ENCODE measurements at places on chromosomes 12 and 14.

GRCh38 chr14:34379816-34380470 is 82.1 kb downstream of the SPTSSA start:
- no peak for DNase-seq

GRCh38 chr14:51004352-51004800 is 60.1 kb upstream of the PYGL start:
- DNase-seq, result no peak

DNA sequence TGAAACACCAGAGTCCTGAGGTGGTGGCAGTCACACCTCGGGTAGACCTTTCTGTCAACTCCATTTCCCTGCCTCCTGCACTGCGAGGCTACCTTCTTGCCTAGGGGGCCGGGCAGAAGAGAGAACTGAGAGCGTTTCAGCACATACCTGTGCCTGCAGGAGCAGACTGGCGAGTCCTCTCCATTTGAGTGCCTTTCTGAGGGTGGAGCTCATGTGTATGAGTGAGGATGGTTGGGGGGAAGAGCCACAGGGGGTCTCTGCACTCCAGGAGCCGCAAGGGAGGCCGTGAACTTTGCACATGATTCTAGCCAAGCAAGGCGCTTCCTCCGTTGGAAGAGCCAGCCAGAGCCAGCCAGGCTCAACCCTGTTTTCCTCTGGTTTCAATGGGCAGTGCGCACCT is 31.0 kb upstream of the CCND2 start:
- DNase-seq, result no peak

- DNase-seq, result no peak
These were observed 14.2 kb upstream of the PAX9 start for GRCh38 chr14:36647417-36647823.

GRCh38 chr12:120453977-120454376 is 7.7 kb downstream of the GATC start:
- peak; percentile 36 for DNase-seq

GRCh38 chr12:20438299-20438779 is 70.0 kb downstream of the PDE3A start:
- DNase-seq, result no peak

DNA sequence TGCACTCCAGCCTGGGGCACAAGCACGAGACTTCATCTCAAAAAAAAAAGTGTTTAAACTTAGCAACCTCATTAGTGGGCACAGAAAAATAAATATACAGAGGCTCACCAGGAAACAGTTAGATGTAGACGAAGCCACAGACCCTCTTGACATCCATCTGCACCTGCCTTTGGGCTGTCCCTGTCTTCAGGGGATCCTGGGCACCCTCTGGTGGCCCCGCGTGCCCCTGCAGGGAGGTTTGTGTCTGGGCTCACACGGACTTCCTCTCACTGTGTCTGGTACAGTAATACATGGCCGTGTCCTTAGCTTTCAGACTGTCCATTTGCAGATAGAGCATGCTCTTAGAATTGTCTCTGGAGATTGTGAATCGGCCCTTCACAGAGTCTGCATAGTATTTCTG is 916.5 kb downstream of the TMEM121 start:
- no peak for DNase-seq

DNA sequence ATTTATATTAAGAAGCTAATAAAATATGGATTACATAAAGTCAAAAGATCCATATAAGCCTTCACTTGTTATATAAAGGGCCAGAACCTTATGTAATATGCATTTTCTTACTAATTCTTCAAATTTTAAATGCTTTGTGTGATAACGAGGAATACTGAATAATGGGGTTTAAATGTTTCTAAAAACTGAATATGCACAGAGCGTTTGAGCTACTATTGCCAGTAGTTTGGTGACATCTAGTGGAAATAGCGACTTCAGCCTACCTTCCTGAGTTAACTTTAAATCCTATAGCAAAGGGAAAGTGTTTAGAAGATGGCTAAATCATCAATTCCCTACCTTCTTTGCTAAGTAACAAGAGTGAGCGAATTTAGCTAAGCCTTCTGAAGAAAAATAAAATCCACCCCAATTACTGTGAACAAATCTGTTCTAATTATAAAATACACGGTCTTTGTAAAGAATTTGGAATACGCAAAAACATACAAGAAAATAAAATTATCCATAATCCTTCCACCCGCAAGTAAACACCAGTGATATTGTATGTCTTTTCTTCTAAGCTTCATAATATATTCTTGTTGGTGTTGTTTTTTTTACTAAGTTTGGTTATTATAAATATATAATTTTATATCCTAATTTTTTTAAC is 115.5 kb upstream of the G2E3 start:
- peak; percentile 38 for DNase-seq

- DNase-seq, result no peak
These were observed 4.7 kb upstream of the PTGR2 start for GRCh38 chr14:73846947-73847346.

DNA sequence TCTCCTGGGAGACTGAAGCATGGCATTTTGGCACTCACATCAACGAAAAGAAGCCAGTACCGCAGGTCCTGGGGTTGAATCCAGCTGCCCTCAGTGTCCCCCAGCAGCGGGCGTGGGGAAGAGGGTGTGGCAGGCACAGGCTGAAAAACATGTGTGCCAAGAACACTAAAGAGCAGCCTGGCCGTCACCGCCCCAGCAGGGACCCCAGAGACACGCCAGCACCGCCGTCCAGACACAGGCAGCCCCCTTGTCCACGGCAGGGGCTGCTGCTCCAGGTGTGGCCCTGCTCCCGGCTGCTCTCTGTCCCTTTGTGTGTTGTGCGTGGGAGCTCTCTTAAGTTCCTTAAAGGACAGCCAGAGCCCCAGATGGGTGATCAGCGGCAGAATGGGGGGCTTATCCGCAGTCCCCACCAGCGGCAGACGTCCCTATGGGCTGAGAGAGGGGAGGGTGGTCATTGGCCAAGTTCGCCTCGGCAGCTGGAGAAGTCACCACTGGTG is 556 bp downstream of the PHETA1 start:
- DNase-seq, result peak; percentile 29

GRCh38 chr12:31316891-31317290 is 9.1 kb downstream of the SINHCAF start:
- DNase-seq, result no peak

GRCh38 chr12:51961834-51962233 is 10.3 kb downstream of the ACVR1B start:
- no peak for DNase-seq

DNA sequence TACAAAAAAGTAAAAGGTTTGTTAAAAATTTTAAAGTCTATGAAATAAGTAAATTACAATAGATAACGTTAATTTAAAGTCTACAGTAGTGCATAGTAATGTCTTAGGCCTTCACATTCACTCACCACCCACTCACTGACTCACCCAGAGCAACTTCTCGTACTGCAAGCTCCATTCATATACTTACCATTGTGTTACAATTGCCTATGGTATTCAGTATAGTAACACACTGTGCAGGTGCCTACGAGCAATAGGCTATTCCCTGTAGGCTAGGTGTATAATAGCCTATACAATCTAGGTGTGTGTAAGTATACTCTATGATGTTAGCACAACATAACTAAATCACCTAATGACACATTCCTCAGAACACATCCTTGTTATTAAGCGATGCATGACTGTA is 435.3 kb upstream of the TMTC1 start:
- DNase-seq, result no peak

DNA sequence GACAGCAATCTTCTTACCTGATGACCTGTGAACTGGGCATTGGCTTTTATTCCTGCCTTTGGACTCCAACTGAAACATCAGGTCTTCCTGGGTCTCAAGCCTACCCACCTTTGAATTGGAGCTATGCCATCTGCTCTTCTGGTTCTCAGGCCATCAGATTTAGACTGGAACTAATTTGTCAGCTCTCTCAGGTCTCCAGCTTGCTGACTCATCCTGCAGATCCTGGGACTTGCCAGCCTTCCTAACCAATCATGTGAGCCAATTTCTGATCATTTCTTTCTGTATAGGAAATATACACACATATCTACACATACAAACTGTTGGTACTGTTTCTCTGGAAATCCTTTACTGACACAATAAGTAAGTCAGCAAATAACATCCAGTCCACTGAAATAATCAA is 65.3 kb upstream of the TSPAN8 start:
- DNase-seq, result no peak

GRCh38 chr14:64238049-64238448 is 56.1 kb downstream of the ESR2 start:
- no peak for DNase-seq

- DNase-seq, result no peak
These were observed 4.2 kb downstream of the RFX4 start for GRCh38 chr12:106586803-106587684.

DNA sequence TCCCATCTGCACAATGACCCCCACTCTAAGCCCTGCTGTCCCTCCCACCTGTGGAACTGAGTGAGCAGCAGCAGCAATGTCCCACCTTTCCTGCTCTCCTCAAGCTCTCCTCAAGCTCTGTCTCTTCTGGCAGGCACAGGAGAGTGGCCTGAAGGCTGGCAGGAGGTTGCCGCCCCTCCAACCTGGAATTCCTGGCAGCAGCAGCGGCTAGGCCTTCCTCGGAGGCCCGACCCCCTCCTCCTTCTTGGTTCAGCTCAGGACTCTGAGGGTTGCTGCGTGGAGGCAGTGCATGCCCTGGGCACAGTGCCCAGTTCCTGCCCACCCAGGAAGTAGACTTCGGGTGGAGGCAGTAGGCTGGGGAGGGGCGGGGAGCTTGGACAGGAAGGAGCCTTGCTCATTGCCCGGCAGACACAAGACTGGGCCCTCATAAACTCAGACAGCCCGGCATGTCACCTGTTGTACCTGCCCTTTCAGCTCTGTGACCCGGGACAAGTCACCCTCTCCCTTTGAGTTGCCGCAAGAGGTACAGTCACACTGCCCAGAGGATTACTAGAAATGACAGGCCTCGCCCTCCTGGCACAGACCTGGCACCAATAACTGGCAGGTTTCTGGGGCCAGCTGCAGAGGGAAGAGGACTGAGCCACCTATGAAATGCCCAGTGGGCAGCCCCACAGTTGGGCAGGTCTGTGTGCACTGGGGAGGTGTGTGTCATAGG is 2.1 kb upstream of the SERPINA1 start:
- no peak for DNase-seq

- DNase-seq, result no peak
These were observed 13.5 kb upstream of the TESPA1 start for GRCh38 chr12:54997929-54998522.

DNA sequence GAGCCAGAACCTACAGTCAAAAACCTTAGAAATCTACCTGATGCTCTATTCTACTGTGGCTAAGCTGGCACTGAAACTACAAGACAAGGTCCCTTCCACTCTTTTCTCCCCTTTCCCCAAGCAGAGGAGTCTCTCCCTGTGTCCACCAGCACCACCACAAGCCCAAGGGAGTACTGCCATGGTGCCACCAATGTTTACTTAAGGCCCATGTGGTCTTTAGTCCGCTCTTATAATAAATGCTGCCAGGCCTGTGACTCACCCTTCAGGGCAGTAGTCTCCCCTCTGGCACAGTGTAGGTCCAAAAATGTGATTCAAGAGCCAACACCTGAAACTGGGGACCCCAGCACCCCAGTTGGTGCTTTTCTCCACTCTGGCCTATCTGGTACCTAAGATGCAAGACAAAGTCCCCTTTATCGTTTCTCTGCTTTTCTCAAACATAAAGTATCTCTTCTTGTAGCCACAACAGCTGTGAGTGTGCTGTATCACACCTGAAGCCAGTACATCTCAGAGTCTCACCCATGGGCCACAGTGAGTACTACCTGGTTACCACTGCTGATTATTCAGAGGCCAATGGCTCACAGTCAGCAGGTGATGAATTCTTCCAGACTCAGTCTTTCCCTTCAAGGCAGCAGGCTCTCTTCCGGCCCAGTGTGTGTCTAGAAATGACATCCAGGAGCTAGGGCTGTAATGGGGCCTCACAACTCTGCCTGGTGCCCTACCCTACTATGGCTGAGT is 29.3 kb downstream of the SLC38A2 start:
- DNase-seq, result no peak

GRCh38 chr12:14113031-14113430 is 131.6 kb upstream of the GRIN2B start:
- DNase-seq, result no peak

DNA sequence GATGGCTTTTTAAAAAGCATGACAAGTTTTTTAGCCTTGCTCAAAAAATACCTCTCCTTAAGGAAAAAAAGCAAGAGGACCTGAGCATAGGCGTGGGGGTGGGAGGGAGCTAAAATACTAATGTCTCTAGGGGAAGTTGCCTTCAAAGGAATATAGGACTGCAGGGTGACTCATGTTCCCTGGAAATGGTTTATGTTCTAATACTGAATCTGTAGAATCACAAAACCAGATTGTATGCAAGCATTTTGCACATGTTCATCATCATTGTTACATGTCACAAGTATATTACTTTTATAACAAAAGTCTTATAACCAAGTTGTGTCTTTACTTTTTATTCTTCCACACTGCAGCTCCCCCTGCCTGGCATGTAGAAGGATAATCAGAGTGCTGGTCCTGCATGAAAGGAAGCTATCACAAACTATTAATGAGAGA is 36.6 kb downstream of the GPR135 start:
- DNase-seq, result peak; percentile 78

DNA sequence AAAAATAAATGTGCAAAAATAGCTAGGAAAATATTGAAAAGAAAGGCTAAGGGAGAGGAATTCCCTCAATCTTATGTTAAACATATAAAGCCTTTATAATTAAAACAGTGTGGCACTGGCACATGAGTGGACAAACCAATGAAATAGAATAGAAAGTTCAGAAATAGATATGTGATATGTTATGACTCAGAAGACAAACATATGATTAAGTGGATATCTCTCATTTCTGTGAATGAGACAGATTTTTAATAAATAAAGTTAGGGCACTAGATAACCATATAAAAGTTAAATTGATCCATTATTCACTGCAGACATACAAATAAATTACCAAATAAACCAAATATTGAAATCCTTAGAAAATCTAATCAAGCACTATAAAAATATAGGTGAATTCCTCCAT is 73.0 kb downstream of the ALG10B start:
- no peak for DNase-seq

DNA sequence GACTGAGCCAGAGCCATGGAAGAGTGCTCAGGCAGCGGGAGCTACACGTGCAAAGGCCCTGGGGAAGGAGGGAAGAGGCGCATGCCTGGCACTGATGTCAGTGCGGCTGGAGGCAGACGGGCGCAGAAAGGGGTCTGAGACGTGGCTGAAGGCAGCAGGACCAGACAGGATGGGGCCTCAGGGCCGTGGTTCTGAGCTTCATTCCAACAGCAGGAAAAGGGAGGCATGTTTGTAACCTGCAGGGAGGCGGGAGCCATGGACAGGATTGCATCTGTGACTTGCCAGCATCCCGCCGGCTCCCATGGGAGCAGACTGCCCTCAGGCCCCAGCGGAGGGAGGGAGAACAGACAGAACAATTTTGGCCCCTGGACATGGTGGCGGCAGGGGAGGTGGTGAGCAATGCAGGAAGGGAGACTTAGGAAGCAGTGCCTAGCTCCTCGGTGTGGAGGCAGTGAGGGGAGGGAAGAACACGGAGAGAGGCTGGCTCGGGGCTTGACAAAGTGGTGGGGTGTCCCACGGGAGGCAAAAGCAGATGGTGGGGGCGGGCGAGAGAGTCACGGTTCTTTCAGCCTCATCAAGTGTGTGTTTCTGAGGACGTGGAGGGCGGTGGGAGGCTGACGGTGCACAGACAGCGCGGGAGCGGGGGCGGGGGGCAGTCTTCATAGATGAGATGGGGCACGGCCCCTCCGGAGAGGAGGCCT is 33.3 kb upstream of the INF2 start:
- no peak for DNase-seq

Data from LHCN-M2 (cell line).